ENCODE measurements at places on chromosomes 4 and X.

DNA sequence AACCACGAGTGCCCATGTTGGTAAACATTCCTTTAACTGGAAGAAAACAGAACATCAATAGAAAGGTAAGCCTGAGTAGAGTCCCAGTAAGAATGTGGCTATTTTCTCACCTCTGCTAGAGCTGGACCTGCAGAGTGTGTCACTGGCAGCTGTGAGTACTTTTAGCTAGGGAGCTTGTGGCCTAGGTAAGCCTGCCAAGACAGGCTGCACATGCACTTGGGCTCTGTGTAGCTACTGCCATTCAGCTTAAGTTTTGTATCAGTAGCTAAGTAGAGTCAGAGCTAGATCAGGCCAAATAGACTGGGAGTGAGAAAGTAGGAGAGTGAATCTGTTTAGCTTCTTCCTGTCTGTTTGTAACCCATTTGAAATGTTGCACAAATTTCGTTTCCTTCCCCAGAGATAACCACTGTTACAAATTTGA is 35.3 kb downstream of the RBPJ start:
- no peak for DNase-seq

- DNase-seq: no peak
These were observed 129.1 kb downstream of the TRIML1 start for GRCh38 chr4:188268131-188268908.

DNA sequence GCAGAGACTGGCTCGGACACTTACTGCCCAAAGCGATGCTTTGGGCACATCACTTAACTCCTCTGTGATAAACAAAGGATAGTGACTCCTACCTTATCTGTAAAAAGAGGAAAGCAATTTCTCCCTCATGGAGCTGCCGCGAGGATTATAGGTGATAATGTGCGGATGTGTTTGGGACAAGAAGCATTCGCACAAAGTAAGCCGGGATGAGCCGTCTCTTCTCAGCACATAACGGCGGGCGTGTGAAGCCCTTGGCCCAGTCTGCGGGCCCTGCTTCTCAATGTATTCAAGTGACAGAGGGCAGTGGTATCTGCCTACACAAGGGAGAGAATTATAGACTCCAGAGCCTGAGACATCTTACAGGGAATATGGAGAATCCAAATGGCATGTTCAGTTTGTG is 550.3 kb upstream of the CPEB2 start:
- no peak for DNase-seq

GRCh38 chrX:23838953-23839352 is 56.0 kb downstream of the SAT1 start:
- DNase-seq: no peak

GRCh38 chr4:75081561-75081960 is 148.6 kb downstream of the PARM1 start:
- no peak for DNase-seq

DNA sequence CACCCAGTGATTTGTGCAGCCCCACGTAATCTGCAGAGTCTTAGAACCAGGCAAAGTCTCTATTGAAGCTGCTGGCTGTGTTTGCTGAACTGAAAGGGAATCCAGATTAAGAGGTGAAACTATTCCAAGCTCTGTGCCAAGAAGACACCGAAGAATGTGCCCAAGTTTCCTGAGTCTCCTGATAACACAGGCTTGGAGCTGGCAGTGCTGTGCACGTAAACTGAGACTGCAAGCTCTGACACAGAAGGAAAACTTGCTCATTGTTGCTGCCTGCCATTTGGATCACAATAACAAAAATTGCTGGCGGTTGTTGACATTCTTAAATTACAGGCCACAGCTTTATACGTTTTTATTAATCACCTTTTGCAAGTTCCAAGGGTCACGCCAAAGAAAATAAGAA is 60.2 kb upstream of the VCX3B start:
- DNase-seq: peak; percentile 0

DNA sequence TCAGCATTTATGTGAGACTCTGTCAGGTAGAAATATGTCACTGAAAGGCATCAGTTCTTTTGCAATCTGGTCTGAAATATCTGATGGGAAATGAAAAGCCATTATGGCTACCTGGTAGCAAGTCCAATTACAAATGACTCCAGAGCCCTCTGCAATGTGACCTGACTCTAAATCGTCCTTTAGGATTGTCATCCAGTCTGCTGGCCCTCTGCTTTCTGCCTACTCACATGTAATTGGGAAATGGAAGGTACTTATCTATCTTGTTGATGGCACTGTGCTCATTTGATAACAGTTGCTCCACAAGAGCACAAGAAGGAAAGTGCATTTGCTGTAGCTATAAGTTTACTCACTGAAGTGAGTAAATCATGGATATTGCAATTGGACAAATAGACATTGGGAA is 799.8 kb downstream of the RAPGEF2 start:
- no peak for DNase-seq

GRCh38 chr4:87895964-87896621 is 63.3 kb downstream of the MEPE start:
- peak; percentile 87 for DNase-seq

DNA sequence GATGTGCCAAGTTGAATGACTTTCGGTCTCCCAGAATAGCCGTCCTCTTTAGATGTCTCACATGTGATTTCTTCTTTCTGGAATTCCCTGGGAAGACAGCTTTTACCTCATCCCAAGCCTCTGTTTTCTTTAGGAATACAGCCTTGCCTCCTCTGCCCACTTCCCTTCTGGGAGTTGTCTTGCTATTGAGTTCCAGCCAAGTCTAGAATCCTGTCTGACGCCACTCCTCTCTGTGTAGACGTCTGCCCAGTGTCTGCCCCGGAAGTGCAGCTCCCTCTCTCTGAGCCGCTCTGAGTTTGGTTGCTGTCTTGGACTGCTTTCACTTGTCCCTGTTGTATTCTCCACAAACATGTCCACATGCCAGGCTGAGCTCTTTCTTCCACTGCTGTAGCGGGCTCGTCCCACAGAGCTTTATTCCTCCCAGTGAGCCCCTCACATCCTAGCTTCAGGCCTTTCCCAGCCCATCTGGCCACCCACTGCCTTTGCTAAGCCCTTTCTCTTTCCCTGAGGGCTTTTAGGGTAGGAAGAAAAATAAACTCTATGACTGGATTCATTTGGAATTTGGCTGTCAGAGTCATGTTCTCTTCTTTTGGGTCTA is 9.0 kb upstream of the IGFBP7 start:
- DNase-seq: peak; percentile 94

DNA sequence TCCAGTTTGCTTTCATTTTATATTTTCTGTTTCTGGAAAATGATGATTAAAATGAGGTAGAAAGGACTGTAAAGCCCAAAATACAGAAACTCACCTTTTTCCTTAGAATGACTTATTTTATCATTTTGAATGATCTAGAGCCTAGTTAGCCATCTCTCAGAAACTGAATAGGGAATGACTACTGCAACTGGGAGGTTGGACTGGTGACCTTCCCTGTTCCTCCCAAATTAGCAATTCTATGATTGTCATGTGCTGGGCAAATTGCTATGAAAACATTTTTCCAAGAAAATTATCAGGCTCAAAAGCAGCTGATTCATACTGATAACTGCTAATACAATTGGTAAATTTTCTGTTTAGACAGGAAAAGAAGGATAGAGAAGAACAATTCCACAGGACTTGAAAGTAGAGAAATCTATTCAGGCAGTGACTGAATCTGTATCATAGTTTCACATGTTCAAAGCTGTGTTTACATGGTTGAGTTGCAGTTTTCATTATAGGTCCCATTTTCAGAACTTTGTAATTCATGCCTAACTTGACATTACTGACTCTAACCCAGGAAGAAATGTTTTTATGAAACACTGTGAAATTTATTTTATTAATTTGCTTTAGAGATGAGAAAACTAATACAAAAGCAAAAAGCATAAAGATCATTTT is 43.4 kb upstream of the SEC24B start:
- no peak for DNase-seq

GRCh38 chrX:23901060-23901459 is 6.7 kb downstream of the APOO start:
- peak; percentile 49 for DNase-seq
